Upper lobe of left lung (tissue), 6 donors: ENCODE measurements at places on chromosomes 7 and 10. TPM values are rescaled to one million over a fixed set of nuclear protein-coding genes. Genes with fewer than 3 reads are reported as not detected.
A peak's percentile ranks its signal among the peaks of the same experiment; 100 is the strongest.

GRCh38 chr7:117946151-117946633 lies 73.0 kb upstream of the CTTNBP2 start:
- H3K36me3 ChIP-seq = no peaks in the 10 kb centered on the region
- H3K27me3 ChIP-seq = no peaks in the 10 kb centered on the region
- H3K4me1 ChIP-seq = no peaks in the 10 kb centered on the region
- H3K4me3 ChIP-seq = no peak overlapping the region
- no peak for DNase-seq

- H3K27ac ChIP-seq = no peak overlapping the region
- peaks cover 95% of the 10 kb centered on the region for H3K36me3 ChIP-seq
Observed at GRCh38 chr7:128763541-128763940, 12.1 kb downstream of the OPN1SW start.

DNA sequence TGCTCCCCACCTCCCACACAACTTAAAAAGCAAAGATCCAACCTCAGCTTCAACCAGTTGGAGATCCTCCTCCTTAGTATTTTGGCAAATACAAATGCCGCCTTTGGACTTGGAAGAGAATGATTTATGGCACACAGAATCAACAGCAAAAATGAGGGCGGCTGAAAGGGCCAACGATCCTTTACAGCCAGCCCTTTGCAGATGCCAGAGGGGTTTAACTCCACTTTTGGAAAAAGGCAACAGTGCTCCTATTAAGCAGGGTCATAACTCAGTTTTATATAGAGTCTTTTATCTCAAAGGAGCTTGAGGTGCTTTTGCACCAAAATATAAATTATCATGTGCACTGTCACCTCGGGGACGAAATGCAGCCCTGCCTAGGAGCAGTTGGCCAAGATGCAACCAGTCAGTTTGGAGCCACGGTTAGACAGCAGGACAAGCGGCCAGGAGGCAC lies 56.7 kb upstream of the JCAD start:
- no peaks in the 10 kb centered on the region for H3K27me3 ChIP-seq
- no peak overlapping the region for H3K27ac ChIP-seq
- no peak overlapping the region for H3K4me3 ChIP-seq
- no peak for DNase-seq
- peaks cover 16% of the 10 kb centered on the region for H3K4me1 ChIP-seq

- H3K4me1 ChIP-seq = peaks cover 14% of the 10 kb centered on the region
- H3K27ac ChIP-seq = no peak overlapping the region
- no peak for DNase-seq
- H3K27me3 ChIP-seq = no peaks in the 10 kb centered on the region
- peak overlapping the region; percentile 11 for H3K4me3 ChIP-seq
- no peaks in the 10 kb centered on the region for H3K36me3 ChIP-seq
Observed at GRCh38 chr7:152924826-152925411, 165.4 kb downstream of the ACTR3B start.

Gene AASS
- total RNA-seq = 30.1 TPM

Gene BLNK
- total RNA-seq = 11.7 TPM
